ENCODE measurements at places on chromosomes 7 and 10.

- DNase-seq, result no peak
Measured at GRCh38 chr10:53314876-53315275, 542.3 kb upstream of the MBL2 start.

GRCh38 chr10:14171336-14171735 lies 159.4 kb downstream of the FRMD4A start:
- DNase-seq, result no peak

- no peak for DNase-seq
Measured at GRCh38 chr7:155953781-155954549, 141.7 kb upstream of the SHH start.

- no peak for DNase-seq
Measured at GRCh38 chr10:95263864-95264226, 27.0 kb downstream of the PDLIM1 start.

GRCh38 chr7:134014935-134015334 lies 112.2 kb upstream of the LRGUK start:
- no peak for DNase-seq

DNA sequence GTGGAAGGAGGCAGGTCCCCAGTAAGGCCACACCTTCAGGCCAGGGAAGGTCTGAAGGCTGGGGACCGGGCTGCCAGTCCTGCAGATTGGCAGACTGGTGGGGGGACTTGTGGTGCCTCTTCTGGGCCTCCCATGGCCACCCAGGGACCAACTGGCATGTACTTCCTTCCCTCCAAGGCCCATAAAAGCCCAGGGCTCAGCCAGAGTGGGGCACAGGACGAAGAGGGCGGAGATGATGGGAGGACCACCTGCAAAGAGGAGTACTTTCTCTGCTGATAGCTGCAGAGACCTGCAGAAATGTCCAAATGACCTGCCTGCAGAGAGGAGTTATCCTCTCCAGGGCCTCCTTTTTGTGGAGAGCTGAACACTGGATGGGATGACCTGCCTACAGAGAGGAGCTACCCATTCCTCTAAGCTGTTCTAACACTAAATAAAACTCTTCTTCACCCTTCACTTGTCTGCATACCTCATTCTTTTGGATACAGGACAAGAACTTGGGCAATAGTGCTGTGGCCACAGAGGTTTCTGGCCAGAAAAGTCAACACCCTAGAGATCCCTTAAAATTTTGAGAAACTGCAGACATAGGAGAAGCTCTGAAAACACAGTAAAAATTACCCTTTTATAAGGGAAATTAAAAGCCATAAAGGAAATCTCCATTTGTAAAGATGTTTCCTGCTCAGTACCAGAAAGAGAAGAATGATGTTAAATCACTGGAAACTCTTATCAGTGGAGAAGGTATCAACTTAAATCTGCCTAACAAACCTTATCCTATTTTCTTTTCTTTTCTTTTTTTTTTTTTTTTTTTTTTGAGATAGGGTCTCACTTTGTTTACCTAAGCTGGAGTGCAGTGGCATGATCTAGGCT lies 20.7 kb upstream of the PRF1 start:
- no peak for DNase-seq

DNA sequence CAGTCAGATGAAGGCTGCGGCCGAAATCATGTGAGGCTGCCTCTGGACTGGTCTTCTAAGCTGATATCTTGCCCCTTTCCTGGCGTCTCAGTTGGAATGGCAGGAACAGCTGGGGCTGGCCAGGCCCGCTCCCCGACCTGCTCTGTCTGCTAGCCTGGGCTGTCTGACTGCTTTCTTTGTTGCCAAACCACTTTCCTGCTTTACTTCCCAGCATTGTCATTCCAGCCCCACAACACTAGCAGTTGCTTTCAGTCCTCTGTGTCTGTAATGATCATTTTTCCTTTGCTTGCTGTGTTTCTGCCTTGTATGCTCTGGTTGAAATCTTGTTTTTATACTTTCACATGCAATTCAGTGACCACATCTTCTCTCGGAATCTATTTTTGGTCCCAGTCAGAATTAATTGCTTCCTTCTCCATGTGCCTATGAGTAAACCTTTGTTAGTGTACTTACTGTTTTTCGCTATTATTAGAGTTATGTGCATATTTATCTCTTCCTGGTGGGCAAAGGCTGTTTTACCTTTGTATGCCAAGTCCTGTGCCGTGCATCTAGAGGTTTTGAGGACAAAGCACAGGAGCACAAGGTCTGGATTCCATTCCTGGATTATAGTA lies 21.6 kb downstream of the PRPF18 start:
- DNase-seq, result no peak

DNA sequence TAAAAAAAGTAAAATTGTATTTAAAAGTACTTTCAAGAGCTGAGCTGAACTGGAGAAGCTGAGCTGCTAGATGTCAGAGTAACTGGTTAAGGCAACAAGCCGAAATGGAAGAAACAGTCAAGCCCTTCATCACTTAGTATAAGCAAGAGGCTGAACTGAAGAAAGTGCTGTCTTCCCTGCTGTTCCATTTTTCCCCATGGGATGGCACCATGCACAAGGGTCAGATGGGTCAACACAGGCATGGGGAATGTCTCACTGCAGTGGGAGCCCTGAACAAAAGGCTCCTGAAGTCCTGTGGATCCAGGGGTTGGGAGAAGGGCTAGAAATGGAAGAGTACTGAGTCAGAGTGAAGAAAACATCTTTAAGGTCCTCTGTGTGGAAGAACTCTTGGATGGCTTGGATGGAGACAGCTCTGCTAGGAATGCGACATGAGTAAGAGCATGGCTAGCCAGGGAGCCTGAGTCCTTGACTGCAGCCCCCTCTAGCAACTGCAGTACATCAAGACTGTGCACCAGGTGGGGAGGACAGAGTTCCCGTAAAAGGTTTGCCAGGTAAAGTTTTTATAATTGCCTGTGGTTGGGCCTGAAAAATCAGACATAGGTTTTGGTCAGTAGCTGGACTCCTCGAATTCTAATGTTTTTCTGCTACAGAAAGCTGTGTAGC lies 348.3 kb downstream of the GPR158 start:
- no peak for DNase-seq

DNA sequence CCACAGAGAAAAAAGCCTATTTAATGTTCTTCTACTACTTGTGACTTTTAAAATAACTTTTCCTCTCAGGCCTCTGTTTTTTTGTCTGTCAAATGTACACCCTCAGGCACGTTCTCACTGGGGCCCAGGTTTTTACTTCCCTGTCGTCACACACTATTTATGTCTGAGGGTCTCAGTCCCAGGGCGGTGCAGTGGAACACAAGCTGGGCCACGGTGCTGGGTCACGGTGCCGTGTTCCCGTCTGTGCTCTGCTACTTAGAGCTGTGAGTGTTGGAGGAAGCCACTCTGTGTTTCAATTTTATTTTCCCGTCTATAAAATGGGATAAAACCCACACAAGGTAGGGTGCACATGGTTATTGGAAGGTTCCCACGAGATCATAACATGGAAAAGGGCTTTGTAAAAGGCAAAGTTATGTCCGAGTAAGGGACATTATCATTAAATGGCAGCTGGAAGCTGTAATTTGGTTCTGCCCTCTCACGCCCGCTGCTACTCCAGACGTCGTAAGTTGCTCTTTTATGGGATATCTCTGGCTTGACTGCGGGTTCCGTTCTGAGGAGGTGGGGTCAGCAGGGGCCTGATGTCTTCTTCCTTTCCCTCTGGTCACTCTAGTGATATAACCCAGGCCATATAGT lies 25.2 kb downstream of the ZNF775 start:
- DNase-seq, result no peak

GRCh38 chr7:36906956-36907635 lies 182.8 kb upstream of the AOAH start:
- DNase-seq, result no peak

DNA sequence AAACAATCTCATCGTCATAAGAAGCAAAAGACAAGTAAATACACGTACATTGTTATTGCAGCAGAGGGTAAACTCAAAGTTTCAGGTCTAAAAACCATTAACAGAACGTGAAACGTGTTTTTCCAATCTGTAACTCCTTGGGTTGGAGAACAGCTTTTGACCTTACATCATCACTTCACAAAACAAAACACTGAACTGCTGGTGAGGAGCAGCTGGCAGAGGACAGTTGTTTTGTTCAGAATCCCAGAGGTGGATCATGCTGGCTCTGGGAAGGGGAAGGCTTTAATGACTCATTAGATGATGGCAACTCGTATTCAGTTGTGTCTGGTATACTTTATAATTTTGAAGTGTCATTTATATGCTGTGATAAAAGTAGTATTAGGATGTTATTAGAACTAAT lies 923.0 kb upstream of the CELF2 start:
- DNase-seq, result no peak

DNA sequence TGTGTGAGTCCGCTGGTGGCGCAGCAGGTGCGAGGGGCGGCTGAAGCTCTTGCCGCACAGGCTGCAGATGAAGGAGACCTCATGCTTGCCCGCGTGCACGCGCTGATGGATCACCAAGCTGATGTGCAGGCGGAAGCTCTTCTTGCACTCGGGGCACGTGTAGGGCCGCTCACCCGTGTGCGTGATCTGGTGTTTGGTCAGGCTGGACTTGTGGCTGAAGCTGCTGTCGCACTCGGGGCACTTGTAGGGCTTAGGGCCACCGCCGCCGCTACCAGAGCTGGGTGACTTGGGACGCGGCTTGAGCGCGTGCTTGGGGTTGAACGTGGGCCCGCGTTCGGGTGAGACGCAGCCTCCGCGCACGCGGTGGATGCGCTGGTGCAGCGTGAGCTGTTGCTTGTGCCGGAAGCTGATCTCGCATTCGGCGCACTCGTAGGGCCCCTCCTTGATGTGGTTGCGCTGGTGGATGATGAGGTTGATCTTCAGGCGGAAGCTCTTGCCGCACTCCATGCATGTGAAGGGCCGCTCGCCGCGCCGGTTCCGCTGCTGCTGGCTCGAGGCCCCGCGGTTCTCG lies 28.7 kb downstream of the ZNF777 start:
- no peak for DNase-seq

Measured in stimulated activated CD4-positive, alpha-beta T cell treated with anti-CD3 and anti-CD28 coated beads, Interleukin-2, amount 100 ng/mL, for 24 hours (primary cell).